ENCODE measurements at places on chromosomes 1 and 21.

DNA sequence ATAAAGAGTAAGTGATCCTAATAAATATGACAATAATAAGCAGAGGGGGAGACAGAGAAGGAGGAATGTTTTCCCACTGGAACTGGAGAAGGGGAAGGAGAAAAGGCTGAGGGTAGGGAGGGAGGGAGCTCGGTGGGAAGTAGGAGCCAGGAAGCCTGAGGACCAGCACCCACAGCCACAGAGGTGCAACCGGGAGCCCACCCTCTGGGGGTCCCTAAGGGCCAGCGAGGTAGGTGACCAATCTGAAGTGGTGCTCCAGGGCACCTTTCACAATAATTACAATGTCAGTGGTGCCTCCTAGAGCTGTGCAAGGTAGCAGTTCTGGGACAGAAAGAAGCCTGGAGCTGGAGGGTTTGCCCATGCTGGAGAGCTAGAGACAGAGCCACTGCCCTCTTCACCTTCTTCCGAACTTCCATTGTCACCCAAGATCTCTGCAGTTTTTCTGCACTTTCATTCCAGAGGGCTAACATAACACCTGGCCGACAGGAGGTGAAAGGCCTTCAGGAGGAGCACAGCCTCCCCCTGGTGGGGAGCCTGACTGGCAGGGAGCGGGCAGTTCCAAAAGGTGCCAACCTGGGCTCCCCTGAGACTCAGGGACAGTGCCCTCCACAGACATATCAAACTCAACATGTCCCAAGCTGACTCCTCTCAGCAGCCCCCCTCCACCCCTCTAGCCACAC, 4.1 kb upstream of the AHCYL1 start:
- DNase-seq, result no peak

DNA sequence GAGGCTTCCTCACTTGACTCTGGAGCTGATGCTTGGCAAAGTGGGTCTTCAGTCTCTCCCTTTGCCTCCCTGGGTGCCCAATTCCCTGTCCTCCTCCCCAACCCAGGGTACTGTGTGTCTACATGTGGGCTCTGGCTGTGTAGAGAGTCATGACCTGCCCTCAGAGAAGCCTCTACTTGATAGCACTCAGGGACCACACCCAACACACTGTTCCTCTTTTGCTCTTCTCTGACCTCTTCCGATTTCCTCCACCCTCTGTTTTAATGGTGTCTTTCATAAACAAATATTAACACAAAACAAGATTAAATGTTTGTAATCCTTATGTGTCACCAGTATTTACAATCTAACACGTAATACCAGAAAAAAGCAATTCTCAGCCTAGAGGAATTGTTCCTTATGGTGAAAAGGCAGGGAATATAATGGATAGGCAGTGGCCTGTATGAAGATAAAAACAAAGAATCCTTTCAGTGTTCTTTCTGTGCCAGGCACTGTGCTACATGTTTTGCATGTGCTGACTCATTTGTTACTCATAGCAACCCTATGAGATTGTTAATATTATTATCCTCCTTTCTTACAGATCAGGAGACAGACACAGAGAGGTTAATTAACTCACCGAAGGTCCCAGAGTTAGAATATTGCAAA, 58.2 kb downstream of the HSD3B1 start:
- DNase-seq, result no peak

DNA sequence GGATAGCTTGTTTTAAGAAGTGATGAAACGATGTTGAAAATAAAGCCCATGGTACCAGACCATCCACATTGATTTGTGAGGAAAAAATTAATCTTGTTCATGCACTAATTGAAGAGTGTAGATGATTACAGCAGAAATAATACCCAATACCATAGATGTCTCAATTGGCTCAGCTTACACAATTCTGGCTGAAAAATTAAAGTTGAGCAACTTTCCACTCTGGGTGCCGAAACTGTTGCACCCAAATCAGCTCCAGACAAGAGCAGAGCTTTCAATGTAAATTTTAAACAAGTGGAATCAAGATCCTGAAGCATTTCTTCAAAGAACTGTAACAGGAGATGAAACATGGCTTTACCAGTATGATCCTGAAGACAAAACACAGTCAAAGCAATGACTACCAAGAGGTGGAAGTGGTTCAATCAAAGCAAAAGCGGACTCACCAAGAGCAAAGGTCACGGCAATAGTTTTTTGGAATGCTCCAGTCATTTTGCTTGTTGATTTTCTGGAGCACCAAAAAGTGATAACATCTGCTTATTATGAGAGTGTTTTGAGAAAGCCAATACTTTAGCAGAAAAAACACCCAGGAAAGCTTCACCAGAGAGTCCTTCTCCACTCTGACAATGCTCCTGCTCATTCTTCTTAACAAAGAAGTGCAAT, 16.1 kb upstream of the KCNA3 start:
- DNase-seq, result no peak

- no peak for DNase-seq
Measured at GRCh38 chr1:116503546-116504307, 67.1 kb downstream of the CD58 start.

GRCh38 chr1:67052741-67053534, 1.0 kb downstream of the SLC35D1 start:
- peak; percentile 36 for DNase-seq

DNA sequence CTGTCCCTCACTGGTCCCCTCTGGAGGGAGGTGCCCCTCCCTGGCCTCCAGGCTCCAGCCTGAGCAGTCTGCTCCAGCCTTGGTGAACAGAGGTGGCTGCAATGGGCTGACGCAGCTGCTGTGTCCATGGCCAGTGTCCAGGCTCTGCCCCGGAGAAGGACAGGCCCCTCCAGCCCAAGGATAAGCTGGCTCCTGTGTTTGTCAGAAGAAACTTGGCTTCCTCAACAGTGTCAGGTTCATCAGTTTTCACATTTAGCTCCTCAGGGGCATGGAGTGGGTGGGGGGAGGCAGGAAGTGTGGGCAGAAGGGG, 402.8 kb downstream of the MATN1 start:
- no peak for DNase-seq

DNA sequence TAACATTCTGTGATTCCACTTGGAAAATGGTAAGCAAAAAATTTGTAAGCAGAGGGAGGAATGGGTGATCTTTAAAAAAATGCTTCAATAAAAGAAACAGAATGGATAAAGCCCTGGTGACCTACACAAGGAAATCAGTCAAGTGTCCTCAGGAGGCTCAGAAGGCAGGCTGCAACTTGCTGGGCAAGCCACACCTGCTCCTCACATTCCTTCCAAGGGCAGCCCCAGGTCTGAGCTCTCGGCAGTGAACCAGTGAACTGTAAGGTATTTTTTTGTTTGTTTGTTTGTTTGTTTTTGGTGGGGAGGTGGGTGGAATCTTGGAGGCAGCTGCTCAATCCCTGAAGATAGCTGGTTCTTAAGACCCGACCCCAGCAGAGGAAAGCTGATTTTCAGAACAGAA, 4.4 kb downstream of the TACSTD2 start:
- DNase-seq, result no peak

GRCh38 chr1:153608742-153609584, 4.0 kb downstream of the S100A16 start:
- no peak for DNase-seq

GRCh38 chr1:220160027-220160426, 66.1 kb downstream of the IARS2 start:
- DNase-seq, result no peak

DNA sequence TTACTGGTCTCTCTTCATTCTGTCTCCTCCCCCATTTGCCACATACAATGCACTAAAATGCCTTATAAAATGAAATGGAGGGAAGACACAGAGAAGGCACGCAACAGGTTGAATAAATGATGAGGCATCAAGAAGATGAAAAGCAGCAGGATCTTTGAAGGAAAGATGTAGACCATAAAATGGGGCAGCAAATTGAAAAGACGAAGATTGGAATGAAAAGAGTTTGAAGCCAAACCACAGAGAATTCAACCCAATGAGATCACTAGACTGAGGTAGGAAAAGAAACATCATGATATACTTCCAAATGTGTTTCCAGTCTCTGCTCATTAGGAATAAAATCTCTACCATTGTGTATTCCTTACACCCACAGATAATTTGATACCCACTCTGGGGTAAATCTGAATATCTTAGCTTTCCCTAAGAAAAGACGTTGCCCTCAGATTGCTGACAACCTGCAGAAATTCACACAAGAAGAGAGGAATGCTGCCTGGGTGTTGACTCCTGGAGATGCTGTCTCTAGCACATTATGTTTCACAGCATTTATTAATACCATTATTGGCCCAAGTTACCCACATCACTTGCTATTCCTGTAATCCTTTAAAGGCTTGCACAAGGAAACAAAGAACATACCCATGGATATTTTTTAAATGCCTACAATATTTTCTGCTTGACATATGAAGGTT, 230.9 kb downstream of the LTN1 start:
- no peak for DNase-seq

DNA sequence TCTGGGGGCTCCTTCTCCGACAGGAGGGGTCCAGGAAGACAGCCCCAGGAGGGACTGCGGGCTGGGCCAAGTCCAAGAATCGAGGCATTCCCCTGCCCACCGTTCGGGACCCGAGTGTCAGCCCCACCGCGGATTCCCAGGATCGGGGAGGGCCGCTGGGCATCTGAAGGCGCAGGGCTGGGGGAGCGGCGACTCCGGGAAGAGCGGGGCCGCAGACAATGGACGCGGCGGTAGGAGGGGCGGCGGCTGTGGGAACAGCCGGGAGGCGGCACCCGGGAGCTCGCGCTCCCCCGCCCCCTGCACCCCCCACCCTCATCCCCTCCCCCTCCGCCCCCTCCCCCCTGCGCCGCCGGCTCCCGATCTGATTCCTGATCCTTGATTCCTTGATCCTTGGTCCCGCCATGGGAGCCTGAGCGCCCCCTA, at the start of gene VANGL2:
TSS of gene VANGL2 (plus strand) at position 342 of the 423 bp plus-strand sequence. CDS start 15,274 bp downstream, outside the sequence.
- peak; percentile 77 for DNase-seq

DNA sequence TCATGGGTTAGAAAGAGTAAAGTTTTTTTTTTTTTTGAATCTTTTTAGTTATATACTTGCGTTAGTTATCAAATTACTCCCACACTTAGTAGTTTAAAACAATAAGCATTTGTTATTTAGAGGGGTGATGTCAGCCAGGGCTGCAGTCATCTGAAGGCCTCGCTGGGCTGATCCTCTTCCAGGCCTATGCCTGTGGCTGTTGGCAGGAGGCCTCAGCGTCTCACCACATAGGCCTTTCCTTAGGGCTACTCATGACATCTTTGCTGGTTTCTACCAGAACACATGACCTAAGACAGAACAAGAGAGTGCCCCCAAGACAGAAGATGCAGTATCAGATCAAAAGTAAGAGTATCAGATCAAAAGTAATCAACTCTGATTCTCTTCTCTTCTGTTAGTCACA, 167.4 kb downstream of the HHAT start:
- no peak for DNase-seq

DNA sequence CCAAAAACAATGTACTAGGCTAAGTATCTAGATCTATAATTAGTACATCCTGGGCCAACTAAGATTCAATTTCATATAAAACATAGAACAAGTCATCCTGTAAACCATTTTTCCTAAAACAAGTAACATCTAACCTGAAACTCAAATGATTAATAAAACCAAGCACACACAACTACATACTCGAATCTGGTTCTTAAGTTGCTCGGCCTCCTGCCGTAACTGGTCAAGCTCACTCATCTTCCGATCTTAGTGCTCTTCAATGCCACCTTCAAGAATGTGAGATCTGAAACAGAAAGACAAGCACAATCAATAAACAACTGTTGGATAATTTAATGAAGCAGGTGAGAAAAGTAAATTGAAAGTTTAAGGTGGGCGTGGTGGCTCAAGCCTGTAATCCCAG, 46.9 kb upstream of the NADK start:
- no peak for DNase-seq

DNA sequence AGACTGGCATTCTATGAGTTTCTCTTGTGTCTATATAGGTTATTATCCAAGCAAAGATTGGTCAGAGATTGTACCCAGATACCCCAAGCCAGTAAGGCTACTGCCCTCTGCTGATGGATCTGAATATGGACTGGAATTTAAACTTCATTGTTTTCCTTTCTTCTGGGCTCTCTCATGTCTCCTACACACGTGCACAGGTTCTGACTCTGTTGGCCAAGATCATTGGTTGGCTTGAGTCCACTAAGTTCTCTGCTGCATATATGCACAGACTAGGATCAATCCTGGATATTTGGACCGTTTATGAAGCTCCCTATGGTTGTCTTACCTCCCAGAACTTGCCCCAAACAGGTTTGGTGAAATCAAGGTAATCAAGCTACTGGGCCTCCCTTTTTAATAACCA, 69.7 kb downstream of the CC2D1B start:
- peak; percentile 9 for DNase-seq

- no peak for DNase-seq
Measured at GRCh38 chr1:223631956-223632355, 33.5 kb downstream of the CAPN8 start.

- no peak for DNase-seq
Measured at GRCh38 chr1:186476264-186477040, 15.5 kb upstream of the PDC start.

GRCh38 chr1:219299420-219299819, 125.7 kb downstream of the LYPLAL1 start:
- no peak for DNase-seq

DNA sequence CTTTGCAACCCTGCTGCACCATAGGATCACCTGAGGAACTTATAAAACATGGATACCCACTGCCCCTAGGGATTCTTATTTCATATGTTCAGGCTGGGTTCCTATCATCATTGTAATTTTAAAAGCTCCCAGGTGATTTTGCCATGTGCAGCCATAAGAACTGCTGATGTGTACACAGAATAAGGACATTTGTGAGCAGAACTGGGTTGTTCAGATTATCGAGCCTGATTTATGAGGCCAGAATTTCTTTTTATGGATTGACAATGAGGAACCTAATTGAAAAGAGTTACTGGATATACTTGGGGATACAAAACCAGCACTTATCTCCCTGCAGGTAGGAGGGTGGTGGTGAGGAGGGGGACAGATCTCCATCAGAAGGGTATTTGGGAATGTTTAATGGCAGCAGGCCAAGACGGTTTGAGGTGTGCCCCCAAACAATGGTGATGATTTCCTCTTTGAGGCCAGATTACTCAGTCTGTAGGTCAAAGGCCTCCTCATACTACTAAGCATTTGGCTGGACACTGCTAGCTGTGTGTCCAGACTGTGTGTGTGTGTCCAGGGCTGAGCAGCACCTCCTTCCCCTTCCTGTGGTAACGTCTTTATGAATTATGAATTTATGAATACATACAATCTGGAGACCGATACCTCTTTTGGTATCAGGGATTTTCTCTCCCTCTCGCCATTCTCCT, 18.9 kb downstream of the NOS1AP start:
- DNase-seq, result no peak

DNA sequence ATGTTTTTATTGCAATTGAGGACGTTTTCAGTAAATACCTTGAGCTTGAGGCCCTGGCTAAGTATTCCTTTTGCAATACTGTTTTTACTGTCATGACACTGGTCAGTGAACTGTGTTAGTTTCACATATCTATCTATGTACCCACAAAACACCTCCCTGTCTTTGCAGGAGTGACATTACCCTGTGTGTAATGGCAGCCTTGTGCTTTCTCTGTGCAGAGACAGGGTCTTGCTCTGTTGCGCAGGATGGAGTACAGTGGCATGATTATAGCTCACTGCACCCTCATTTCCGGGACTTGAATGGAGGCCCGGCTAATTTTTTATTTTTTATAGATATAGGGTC, 8.9 kb downstream of the YBX1 start:
- DNase-seq, result no peak

GRCh38 chr1:246428542-246429308, 78.4 kb downstream of the SMYD3 start:
- DNase-seq, result no peak

GRCh38 chr1:36883315-36883949, 150.9 kb downstream of the GRIK3 start:
- DNase-seq, result no peak

GRCh38 chr1:19450811-19451515, 34.4 kb downstream of the CAPZB start:
- DNase-seq, result no peak

GRCh38 chr1:205719015-205719414, 31.0 kb downstream of the NUCKS1 start:
- DNase-seq, result no peak

GRCh38 chr21:36610201-36610600, 88.7 kb upstream of the SIM2 start:
- DNase-seq, result no peak
